ENCODE measurements at places on chromosomes 11 and 22.

GRCh38 chr11:10899121-10899830, 41.4 kb upstream of the ZBED5 start:
- peak; percentile 58 for DNase-seq

DNA sequence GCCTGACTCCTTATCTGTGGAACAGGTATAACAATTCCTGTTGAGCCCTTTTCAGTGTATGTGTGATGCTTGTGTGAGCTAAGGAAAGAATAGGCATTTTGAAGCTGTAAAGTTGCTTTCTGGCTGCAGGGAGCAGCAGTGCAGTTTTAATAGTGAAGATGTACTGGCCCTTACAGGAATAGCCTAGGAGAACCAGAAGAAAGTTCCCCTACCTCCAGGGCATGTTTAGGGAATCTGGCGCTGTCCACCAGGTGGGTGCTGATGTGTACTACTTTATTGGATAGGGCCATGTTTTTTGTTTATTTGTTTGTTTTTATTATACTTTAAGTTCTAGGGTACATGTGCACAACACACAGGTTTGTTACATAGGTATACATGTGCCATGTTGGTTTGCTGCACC, 11.5 kb downstream of the BMAL1 start:
- DNase-seq = no peak

- no peak for DNase-seq
Measured at GRCh38 chr11:18010977-18011586, 1.8 kb downstream of the SERGEF start.

- DNase-seq = no peak
Measured at GRCh38 chr22:48182846-48183805, 1420.7 kb downstream of the TBC1D22A start.

DNA sequence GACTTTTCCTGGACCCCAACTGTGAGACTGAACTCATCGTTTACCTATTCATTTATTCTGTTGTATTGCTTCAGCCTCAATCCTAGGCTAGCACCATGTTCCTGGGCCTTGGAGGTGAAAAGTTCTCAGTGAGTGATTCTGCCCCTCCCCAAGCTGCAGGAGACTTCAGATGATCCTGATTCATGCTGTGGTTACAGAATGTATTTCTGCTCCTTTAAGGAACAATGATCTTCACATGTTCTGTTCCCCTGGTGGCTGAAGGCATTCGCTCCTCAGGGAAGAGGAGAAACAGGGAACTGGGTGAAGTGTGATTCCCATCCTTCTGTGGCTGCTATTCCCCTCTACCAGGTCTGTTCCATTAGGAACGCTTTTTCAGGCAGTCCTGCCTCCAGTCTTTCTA, 2.4 kb downstream of the OR52E1 start:
- DNase-seq = no peak

- DNase-seq = no peak
Measured at GRCh38 chr22:38569181-38569971, 607 bp downstream of the DMC1 start.

- peak; percentile 1 for DNase-seq
Measured at GRCh38 chr22:29517215-29517908, 36.2 kb downstream of the THOC5 start.

GRCh38 chr11:110526323-110526722, 96.6 kb downstream of the FDX1 start:
- DNase-seq = no peak

DNA sequence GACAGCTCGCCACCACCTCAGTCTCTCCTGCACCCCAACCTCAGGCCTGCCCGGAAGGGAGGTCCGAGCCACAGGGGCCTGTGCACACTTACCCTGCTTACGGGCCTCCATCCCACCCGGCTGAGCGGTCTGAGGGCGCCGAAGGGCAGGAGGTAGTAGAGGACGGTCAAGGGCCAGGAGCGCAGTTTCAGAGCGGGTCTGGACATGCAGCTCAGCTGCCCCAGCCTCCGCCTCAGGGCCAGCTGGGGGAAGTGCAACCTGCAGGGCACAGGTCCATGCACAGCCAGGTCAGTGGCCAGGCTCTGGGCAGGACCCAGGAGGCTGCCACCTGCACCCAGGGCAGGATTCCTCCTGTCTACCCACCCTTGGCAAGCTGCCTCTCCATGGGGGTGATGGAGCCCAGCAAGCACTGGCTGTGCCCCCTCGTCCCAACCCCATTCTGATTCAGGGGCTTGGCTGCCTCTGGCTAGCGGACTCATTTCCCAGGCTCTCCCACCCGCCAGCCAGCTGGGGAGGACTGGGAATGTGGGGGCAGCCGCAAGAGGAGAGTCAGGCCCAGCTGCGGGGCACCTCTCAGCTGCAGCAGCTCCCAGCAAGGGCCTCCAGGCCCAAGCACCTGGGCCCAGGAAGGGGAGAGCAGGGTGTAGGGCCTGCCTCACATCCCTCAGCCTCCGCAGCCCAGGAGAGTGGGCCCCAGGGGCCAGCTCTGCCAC, 38.3 kb downstream of the PISD start:
- DNase-seq = no peak

- peak; percentile 63 for DNase-seq
Measured at GRCh38 chr11:70727899-70728620, 329.7 kb downstream of the CTTN start.

GRCh38 chr11:130414107-130415080, 14.0 kb downstream of the ADAMTS8 start:
- DNase-seq = no peak

DNA sequence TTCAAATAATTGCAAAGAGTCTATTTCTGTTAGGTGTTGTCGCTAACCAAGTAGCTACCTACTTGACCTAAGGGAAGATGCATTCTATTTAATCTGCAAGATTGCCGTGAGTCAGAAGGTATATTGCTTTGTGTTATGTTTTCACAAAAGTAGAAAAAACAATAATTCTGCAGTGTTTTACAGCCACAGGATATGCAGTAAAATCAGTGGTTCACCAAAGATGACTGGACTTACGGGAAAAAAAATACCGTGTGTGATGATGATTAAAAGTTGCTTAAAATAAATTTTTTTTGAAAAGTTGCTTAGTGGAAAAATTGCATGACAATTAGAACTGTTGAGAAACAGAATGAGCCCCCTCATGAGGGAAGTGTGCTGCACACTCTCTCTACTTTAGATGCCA, 209.1 kb downstream of the DDX10 start:
- no peak for DNase-seq

DNA sequence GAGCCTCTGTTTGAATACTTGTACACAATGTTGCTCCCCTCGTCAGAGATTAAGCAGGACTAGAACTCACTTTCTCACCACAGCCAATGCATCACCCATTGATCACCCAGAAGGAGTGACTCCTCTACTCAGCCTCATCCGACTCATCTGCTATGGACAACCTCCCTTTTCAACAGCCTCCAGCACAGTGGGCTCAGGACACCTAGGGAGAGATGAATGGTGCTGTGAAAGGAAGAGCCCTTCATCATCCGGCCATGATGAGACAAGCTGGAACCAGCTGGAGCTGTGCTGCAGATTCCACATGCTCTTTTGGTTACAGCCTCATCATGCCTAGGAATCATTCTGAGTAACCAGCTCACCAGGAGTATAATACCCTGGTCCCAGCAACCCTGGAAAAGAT, 15.5 kb downstream of the C11orf91 start:
- no peak for DNase-seq

DNA sequence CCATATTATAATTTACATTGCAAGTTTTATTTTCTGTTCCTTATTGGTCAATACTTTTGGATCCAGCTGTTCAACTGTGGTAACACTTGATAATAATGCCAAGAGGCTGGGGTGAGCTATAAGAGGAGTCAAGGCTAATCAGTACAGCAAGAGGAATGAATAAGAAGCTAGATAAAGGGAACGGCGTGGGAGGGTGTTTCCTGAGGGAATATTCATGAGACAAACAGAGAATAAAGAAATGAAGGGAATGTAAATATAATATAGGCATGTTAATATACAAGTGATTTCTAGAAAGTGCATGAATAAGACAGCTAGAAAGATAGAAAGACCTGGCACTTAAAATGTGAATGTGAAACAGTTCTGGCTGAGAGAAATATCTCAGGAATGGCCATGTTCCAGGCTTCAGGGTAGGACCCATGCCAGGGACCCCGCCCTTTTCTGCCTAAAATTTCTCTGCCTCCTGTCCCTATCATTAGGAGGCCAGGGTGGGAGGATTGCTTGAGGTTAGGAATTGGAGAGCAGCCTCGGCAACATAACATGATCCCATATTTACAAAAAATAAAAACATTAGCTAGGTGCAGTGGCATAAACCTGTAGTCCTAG, 3.9 kb downstream of the OR51B4 start:
- no peak for DNase-seq

DNA sequence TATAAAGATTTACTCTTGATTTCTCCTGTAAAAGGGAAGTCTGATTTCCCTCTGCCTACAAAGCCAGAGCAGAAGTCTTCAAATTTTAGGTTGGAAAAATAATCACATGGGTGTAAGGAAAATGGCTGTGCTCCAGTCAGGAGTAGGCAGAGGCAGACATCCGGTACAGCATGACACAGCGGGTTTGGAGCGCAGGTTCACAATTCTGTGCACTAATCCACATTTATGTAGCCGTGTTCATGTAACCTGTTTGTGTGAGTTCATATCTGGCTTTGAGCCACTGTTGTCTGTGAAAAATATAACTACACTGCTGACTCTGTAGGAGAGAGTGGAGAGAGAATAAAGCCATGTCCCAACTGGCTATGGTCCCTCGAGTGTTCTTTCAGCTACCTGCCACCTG, 248.0 kb downstream of the CASP12 start:
- no peak for DNase-seq

DNA sequence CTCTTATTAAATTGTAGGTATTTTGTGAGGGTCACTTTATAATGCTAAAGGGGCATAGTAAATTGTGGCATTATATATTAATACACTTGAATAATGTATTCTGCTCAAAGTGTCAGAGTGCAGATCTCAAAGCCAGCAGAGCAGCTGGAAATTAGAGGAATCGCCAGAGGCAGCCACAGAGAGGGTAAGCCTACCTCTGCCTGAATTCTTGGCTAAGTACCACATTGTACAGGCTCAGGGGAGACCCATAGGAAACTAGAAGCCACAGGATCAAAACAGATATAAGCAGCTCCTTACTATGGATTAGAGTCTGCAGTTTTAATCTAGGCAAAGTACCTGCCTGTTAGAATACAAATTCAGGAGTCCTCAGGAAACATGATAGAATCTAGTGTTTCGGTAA, 249.3 kb downstream of the DDX10 start:
- no peak for DNase-seq

DNA sequence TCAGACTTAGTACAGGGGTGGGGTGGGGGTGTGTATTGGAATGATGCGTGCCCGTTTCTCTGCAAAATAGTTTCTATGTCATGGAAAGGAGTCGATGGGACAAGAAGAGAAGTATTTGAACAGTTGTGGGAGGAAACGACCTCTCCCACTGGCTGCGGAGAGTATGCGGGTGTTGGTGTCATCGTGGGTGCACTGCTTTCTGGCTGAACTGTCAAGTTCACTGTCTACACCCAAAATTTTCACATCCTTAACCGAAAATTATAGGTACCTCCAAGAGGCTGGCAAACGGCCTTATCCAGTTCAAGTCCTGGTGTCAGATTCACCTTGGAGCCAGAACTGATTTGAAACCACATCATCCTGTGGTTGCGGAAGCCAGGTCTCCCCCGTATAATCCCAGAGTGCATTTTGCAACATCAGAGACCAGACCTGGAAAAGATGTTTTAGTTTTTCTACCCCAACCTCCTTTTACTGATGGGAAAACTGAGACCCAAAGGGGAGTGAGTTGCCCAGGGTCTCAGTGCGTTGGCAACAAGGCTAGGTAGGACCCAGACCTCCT, 497 bp upstream of the SSRP1 start:
- no peak for DNase-seq

- DNase-seq = no peak
Measured at GRCh38 chr22:47245786-47246185, 483.3 kb downstream of the TBC1D22A start.

- DNase-seq = no peak
Measured at GRCh38 chr11:11468954-11469353, 115.9 kb upstream of the CSNK2A3 start.

GRCh38 chr11:120738516-120739046, 227.0 kb downstream of the GRIK4 start:
- DNase-seq = no peak

- DNase-seq = peak; percentile 14
Measured at GRCh38 chr22:36510966-36511881, 4.4 kb upstream of the FOXRED2 start.

DNA sequence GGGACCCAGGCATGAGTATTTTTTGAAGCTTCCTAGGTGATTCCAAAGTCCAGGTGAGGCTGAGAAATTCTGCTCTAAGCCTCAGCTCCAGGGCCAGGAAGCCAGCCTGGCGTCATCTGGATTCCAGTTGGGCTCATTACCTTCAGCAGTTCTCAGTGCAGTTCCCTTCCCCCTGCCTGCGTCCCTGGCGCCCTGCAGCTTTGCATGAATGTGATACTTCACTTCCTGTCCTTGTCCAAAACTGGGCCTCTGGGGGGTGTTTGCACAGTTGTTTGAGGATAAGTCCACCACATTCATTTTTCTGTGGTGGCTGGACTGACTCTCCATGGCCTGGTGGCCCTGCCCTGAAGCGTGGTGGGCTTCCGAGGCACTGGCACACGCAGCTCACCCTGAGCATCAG, 98.1 kb downstream of the TENM4 start:
- peak; percentile 29 for DNase-seq

GRCh38 chr11:123408619-123409455, 21.2 kb upstream of the GRAMD1B start:
- peak; percentile 6 for DNase-seq

- DNase-seq = no peak
Measured at GRCh38 chr22:32615874-32616564, 141.4 kb downstream of the FBXO7 start.

GRCh38 chr22:25419247-25420113, 145.0 kb upstream of the GRK3 start:
- peak; percentile 68 for DNase-seq

DNA sequence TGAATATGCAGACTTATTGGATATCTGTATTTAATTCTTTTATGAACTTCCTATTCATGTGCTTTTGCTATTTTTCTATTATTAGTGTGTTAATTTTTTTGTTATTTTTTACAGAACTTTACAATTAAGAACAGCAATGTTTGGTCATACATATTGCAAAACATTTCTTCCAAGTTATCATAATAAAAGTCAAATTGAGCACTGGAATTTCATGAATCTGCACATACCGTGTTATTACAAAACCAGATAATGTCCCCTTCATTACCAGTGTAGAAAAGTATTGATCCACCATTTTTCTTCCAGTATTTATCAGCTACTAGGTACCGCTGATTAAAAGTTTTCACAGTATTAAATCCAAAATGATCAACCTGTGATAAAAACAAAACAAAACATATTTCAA, 40.5 kb downstream of the PRCP start:
- DNase-seq = no peak

Measured in NCI-H345 (cell line).